ENCODE measurements at places on chromosomes 5 and 9.

GRCh38 chr5:92518318-92518904 lies 1062.6 kb downstream of the NR2F1-AS1 start:
- DNase-seq, result peak; percentile 73

GRCh38 chr9:98861781-98862504 lies 54.5 kb downstream of the GALNT12 start:
- DNase-seq, result peak; percentile 74

- DNase-seq, result no peak
These were observed 242.9 kb downstream of the MARCHF11 start for GRCh38 chr5:15936505-15937245.

DNA sequence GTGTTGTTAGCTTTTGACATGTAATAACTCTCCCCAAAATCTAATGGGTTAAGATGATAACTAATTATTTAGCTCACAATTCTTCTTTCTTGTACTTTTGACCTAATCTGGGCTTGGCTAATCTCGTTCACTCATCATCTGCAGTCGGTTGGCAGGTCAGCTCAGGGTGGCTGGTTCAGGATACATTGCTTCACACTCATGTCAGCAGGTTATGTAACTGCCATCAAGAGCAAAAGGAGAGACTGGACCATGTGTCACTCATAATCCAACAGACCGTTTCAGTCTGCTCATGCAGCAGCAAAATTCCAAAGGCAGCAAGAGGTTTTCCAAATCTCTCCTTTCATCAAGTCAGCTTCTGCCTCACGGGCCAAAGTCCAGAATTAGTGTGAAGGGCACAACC lies 998.4 kb upstream of the CTNND2 start:
- DNase-seq, result no peak

- DNase-seq, result peak; percentile 93
These were observed 49.7 kb upstream of the ARL15 start for GRCh38 chr5:54360089-54360488.

DNA sequence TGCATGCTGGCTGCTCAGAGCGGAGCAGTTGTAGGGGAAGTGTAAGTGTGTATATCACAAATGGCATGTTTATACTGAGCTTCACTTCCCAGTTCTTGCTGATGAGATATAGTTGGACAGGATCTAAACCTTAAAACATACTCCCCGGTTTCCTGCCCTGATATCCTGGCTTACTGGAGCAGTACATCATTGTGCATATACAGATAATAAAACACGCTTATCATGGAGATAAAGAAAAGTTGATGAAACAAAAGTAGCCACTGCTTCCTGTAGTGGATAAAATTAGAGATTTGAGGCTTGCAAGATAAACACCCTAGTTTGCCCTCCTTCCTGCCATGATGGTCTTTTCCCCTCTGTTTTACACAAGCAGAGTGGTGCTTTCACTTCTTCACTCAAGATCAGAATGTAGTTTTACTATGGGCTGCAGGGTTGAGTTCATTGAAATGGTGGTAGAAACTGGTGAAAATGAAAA lies 15.0 kb downstream of the NPR3 start:
- no peak for DNase-seq

DNA sequence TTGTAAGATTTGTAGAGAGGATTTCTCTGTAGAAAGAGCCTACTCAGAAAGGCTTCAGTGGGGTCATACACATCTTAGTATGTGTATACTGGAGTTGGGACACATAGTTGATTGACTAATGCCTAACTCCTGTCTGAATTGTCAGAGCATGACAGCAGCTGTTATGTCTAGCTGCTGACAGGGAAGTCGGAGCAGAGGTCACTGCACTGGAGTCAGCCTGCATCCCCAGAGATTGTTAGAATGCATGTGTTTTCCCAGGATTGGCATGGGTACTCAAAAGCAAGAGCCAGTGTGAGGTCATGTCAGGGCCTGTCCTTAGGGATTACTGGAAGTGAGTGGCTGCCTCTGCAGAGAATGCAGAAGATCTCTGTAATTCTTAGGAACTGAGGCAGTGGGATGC lies 82.7 kb downstream of the ITGA1 start:
- DNase-seq, result peak; percentile 23

DNA sequence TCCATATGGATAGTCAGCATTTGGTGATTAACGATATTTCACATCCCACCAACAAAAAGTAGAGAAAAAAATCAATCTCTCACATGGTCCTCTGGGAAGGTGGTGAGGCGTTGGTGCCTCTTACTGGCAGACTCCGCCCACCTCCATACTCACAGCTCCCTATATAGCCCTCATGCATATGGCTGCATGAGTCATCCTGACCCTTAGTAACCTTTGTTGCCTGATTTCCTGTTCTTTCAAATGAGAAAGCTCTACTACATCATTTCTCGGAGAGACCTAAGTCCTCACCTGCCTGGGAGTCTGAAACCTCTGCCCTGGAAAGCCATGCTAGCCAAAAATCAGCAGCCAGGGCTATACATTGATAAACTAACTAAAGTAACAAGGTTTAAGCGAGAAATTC lies 33.3 kb upstream of the ABCA1 start:
- peak; percentile 97 for DNase-seq

GRCh38 chr5:135494196-135494595 lies 41.6 kb downstream of the NEUROG1 start:
- DNase-seq, result no peak

DNA sequence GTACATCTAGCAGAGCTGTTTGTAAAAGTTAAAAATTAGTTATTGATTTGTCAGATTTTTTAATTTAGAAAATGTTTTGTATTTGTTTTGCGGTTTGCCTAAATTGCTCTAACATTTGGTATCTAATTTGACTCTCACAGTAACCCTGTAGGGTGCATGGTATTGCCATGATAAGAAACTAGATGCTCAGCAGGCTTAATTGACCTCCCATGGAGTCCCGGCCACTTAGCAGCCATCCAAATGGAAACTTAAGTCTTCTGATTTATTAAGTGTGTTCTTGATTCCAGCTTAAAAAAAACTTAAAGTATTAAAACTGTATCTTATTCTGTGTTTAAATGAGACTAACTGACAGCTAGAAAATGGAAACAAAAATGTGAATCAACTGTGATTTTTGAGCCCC lies 54.5 kb downstream of the CAST start:
- no peak for DNase-seq

DNA sequence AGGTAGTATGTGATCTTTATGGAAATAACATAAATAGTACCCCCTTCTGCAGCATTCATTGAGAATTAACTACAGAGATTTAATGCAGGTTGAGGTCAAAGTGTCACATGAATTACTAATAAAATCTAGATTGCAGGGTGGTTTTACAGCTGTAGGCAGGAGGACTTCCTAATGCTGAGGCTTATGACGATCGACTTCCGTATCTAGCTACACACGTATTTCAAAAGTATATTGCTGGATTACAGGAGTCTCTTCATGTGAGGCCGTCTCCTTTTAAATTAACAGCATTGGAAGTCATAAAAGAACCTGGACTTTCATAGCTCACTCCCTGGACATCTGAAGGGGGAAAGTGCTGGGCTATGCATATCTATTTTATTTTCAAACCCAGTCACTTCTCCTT lies 180.9 kb downstream of the OSTF1 start:
- no peak for DNase-seq

- DNase-seq, result no peak
These were observed 3.5 kb upstream of the BASP1 start for GRCh38 chr5:17213938-17214337.

DNA sequence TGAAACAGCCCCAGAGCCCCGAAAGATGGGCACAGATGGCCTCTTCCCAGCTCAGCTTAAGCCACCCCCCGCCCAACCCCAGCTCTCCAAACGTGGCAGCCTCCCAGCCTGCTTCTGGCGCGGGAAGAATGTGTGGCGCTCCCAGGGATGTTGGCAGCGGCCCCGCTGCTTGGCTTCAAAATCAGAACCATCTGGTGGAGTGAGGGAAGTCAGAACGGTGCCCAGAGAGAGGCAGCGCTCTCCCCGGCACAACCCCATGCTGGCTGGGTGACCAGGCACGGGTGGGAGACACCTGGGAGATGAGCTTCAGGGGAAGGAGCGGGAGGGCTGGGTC lies 72.7 kb upstream of the ORM1 start:
- no peak for DNase-seq

- no peak for DNase-seq
These were observed 2.1 kb downstream of the CD72 start for GRCh38 chr9:35615981-35616680.

Data from RWPE1 (cell line).